Fibroblast of villous mesenchyme (primary cell): ENCODE measurements at places on chromosomes 4 and X. TPM values are rescaled to one million over a fixed set of nuclear protein-coding genes. Genes with fewer than 3 reads are reported as not detected.

DOK7 gene
- total RNA-seq = not detected in 2 replicates

GAGE12H gene
- not detected in 2 replicates for total RNA-seq

RIBC1 gene
- 0.32 and 0.43 TPM in 2 replicates for total RNA-seq

HPSE gene
- under 0.01 and 0.43 TPM in 2 replicates for total RNA-seq

FMR1NB gene
- total RNA-seq = not detected in 2 replicates

FGFBP2 gene
- total RNA-seq = not detected in 2 replicates

CNKSR2 gene
- 1.9 and 4.7 TPM in 2 replicates for total RNA-seq
